ENCODE measurements at places on chromosomes 16 and 17.

DNA sequence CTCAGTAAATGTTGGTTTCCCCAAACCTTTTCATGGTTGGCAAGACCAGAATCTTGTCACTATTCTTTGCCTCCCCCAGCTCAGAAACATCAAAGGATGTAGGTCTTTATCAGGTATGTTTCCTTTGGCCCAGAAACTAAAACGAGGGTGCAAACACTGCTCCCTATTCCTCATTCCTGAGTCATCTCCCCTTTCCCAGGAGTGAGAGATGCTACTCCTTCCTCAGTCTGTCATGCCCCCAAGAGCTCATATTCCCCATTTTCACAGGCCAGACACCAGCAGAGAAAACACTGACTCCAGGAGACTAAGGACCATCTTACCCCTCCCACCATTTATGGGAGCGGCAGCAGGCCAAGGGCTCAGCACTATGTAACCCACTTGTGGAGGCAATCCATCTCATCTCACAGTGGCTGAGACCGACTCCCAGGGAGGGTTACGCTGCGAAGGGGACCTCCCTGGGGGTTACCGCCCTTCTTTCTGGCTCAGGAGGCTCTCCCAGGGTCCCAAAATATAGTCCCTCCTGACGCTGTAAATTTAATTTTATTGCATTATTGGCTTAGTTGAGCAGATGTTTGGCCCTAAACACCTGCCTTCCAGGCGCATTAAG, 1.5 kb downstream of the GEMIN4 start:
- no peak for DNase-seq

- DNase-seq, result no peak
These were observed 94.2 kb downstream of the HELZ start for GRCh38 chr17:67150826-67151225.

- no peak for DNase-seq
These were observed 99.6 kb downstream of the SPACA3 start for GRCh38 chr17:33091271-33091670.

DNA sequence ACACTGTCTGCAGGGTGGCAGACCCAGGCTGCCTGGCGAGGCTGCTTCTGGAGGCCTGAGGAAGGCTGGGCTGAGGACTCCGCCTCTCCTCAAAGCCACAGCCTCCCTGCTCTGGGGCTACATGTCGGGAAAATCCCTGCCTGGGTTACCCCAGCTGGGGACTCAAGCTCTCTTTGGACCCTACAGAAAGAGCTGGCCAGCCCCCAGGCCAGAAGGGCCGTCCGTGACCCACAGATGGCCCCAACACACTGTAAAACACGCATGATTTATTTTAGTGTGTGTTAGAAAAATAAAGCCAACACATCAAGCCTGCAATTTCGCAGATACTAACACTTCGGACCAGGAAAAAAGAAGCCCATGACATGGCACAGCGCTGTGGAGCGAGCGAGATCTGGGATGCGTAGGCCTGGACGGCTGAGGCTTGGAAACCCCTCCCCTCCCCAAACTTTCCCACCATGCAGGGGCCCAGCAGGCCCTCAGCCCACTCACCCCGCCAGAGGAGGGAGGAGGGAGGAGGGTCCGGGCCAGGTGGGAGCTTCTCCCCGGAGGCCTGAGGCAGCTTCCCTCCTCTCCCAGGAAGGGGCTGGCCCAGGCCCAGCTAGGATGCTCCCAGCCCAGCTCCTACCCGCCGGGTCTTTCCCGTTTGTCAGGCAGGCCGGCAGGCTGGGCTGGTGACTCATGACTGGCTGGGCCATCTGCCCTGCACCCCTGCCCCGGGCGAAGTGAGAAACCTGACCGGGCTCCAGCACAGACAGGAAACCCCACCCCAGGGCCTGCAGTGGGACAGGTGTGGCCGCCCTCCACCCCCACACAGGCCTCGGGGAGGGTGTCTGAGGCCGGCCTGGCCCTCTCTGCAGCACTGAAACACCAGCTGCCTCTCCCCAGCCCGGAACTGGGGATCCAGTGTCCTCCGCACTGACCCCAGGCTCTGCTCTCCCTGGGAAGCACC, 34.1 kb upstream of the SLC38A10 start:
- no peak for DNase-seq

GRCh38 chr17:79674506-79675412, 56.0 kb upstream of the ENPP7 start:
- DNase-seq, result no peak

DNA sequence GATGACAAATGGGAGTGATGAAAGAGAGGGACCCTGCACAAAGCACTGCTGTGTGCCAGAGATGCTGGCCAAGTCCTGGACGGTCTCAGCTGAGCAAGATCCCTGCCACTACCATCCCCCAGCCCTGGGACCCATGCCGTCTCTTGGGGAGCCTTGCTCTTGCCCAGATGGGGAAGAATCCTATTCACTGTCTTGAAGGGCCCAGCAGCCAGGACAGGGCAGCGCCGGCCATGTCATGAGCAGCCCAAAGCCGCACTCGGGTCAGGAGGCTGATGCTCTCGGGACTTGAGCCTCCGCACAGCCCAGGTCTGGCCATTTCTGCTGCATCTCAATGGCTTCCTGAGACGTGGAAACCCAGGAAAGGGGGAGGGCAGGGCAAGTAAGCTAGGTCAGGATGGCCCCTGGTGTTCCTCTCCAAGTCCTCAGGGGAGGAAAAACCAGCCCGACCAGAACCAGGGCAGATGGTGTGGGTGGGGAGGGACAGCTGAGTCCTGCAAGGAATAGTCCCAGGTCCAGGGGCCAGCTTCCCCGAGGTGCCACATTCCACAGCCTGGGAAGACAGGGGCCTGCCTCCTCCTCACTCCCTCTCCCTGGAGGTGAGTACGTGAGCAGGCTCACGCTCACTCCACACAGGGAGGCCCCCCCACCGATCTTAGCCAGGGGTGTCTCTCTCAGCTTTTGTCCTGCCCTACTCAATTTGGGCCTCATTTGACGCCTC, 7.8 kb upstream of the KRT19 start:
- DNase-seq, result no peak

DNA sequence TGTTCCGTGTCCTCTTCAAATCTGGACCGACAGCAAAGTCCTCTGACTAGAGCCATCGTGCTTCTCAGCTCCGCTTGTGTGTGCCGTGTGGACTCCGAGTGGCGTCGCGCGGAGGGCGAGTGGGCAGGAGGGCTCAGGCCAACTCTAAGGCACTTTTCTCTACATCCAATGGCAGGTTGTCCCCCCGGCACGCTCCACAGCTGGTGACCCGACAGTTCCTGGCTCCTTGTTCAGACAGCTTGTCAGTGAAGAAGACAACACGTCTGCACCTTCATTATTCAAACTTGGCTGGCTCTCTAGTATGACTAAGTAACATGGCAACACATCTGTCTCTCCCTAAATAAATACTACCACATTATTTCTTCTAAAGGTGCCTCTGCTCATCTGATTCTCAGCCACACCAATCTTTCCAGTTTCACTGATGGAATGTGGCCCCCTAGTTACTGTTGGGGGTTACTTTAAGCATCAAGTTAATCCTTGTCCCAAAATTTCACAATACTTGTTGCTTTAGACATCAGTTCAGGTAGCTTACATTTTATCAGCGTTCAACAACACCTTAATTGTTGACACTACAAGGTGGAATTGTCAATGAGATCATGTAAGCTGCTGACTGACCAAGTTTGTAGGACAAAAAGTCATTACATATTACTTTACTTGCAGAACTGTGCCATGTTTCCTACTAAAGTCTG, 15.4 kb downstream of the COG1 start:
- no peak for DNase-seq

- DNase-seq, result no peak
These were observed 2.6 kb downstream of the ABR start for GRCh38 chr17:1177016-1177700.
